ENCODE measurements at places on chromosomes 5 and 9.

GRCh38 chr9:22105005-22105722, 96.1 kb upstream of the CDKN2B start:
- peak; percentile 37 for DNase-seq

DNA sequence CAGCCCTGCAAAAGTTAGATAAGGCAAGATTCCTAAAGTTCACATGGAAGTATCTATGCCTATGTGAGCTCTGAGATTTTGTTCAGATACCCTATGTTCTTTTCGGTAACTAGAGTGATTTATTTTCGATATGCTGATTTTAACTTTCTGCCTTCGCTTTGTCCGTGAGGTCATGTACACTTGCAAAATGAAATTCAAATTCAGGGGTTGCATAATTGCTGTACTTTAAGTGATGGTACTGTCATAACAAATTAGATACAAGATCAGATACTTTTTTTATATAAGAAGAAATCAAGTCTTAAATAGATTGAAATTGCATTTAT, 350 bp upstream of the ECPAS start:
- DNase-seq = no peak

DNA sequence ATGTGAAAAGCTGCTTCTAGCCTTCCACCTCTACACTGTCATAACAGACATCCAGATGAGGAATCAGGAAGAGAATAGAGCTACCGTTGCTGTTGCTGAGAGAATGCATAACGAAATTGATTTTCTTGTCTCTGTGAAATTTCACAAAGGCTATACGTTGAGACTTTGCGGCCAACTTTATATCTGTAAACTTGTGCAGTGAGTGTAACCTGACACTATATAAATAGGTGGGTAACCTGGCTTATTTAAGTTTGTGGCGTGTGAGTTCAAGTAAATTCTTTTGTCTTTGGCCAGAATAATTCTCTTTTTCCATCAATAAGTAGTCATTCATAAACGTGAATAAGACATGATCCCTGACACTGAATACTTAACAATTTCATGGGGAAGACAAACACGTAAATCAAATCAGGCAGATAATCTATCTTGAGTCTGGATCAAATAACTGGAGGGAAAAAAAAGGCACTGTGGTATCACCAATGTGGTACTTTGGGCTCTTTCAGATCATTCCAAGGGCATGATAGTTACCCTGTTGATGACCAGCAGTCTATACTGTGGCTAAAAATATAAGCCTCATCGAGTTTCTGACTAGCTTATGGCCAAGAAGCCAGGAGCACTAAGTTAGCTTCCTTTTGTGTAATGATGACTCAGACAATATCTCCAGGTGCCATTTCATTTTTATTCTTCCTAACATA, 98.2 kb upstream of the RASA1 start:
- no peak for DNase-seq

DNA sequence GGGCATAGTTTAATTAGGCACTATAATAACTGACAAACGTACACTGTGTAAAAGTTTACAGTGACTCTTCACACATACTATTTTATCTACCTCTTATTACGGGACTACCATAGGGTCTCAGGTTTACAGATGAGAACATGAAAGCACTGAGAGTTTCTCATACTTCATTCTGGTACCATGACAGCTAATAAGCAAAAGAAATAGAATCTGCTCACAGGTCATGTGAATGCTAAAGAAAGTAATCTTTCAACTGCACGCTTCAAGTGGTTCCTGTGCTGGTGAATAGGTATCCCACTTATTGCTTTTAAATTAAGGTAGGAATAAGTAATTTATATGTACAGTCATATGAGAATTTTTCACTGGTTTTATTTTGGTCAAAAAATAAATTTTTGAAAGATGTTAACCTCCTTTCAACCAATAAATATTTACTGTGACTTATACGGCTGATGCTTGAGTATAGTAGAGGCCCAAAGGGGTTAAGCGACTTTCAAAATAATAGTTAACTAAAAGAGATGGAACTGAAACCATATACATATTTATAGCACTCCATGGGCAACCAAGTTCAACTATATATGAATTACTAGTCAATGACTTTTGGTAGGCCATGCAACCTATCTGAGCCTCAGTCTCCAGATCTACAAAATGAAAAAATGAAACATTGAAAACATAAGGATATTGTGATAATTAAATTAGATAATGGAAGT, 8.1 kb downstream of the CDKN2A start:
- no peak for DNase-seq

GRCh38 chr5:145752534-145752933, 82.6 kb downstream of the PRELID2 start:
- no peak for DNase-seq

GRCh38 chr5:80234116-80234948, 21.5 kb downstream of the SERINC5 start:
- no peak for DNase-seq

GRCh38 chr9:137604345-137605086, 970 bp upstream of the ARRDC1 start:
- no peak for DNase-seq

- DNase-seq = no peak
Observed at GRCh38 chr9:137229903-137230704, 597 bp upstream of the SLC34A3 start.

- DNase-seq = no peak
Observed at GRCh38 chr9:24939109-24939850, 393.6 kb upstream of the IZUMO3 start.

DNA sequence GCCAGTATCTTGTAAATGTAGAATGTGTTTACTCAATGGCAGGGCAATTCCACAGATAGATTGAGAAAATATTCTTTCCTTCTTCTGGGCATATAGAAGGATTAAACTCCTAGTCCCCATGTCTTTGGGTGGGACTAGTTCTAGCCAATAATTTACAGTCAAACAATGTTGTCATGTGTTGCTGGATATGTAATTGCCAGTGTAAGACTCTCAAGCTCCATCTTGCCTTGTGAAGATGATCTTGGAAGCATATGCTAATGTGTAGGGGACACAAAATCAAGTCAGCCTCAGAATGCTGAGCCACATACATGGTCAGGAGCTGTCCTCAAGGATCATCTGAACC, 386.9 kb downstream of the CETN3 start:
- DNase-seq = no peak

DNA sequence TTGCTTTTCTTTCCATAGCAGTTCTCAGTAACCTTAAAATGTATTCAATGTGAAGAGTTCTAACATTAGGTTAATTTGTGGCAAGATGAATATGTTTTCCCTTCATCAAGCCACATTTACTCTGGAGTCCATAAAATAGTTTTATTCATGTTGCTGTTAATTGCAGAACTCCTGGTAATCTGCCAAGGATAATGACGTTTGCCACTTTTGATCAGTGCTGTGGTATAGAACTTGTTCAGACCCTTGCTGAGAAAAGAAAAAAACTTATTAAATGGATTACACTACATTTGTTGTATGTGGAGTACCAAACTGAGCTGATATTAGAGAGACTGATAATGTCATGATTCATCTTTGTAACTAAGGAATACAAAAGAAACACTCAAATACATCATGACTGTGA, 212.4 kb upstream of the DMAC1 start:
- no peak for DNase-seq

- no peak for DNase-seq
Observed at GRCh38 chr5:10324518-10325370, 17.0 kb upstream of the CMBL start.

GRCh38 chr5:43592363-43592762, 10.6 kb upstream of the NNT start:
- DNase-seq = no peak

GRCh38 chr5:51811883-51812471, 428.7 kb downstream of the ISL1 start:
- DNase-seq = no peak
